Activated gamma-delta T cell (primary cell): ENCODE measurements at places on chromosomes 12 and 14.
A peak's percentile ranks its signal among the peaks of the same experiment; 100 is the strongest.

- DNase-seq = no peak
Measured at GRCh38 chr14:97748616-97749015, 951.4 kb downstream of the VRK1 start.

GRCh38 chr12:563787-564298, 99.4 kb downstream of the NINJ2 start:
- no peak for DNase-seq

DNA sequence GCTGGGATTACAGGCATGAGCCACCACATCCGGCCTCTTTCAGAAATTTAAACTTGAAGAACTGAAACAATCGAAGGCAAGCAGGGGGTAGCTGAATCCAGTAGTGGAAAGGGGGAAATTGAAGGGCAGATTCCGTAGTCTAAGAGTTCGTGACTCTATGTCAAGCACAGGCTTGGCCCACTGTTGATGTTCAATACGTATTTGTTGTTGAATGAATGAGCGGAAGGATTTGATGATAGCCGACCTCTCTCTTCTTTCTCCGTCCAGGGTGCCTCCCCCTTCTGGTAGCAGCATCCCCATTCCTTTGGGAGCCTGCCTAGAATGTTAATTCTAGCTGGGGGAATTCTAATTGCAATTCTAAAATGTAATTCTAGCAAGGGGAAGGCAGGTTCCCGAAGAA, 59.8 kb upstream of the MED13L start:
- no peak for DNase-seq

- no peak for DNase-seq
Measured at GRCh38 chr12:59934486-59934885, 338.7 kb downstream of the SLC16A7 start.

DNA sequence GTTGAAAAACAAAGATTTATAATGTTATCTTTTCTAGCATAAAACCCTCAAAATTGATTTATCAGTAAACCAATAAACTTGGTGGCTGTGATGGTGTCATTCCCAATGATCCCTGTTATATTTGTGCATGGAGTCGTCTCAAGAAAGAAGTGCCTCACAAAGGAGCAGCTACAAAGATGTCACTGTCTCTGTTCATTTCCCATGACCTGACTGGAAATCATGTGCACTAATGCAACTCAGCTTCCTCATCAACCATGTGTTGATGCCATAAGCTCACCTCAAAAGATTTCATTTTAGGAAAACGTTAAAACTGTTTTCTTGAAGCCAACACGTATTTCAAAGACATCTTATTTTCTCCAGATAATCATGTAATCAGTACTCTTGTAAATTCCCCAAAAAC, 28.8 kb downstream of the CLEC1A start:
- DNase-seq = no peak

DNA sequence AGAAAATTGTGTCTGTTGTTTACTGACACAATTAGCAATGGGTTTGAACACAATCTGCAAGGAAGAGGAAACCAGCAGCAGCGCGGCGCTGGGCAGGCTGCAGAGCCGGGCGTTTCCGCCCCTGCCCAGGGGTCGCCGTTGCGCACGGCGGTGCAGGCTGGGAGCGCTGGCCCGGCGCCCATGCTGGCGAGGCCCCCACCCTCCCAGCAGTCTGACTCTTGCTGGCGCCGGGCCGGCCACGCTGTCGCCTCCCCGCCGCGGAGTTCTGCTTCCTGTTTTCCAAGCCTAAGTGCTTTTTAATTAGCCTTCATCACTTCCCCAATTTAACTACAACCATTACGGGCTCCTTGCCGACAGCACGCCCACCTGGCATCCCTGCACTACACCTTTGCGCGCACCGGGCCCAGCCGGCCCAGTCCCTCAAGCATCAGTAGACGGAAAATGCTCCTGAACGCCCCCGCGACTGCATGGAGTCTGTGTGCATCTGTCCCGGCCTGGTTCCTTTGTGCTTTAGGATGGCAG, 212.1 kb downstream of the GXYLT1 start:
- DNase-seq = peak; percentile 6

DNA sequence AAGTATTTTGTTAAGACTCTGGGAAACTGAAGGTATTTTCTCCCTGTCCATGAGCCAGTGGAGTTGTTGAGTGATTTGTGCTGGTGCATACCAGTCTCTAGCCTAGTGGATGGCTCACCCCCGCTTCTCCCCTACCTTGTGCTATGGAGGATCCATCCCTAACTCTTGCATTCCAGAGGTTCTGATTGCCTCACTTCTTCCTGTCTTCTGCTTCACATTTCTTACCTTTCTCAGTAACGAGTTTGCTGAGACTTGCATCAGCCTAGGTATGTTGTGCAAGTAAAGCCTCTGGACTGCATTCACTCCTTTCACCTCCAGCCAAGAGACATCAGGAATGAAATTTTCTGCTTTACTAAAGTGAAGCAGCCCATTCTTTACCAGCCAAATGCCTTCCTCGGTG, 391.6 kb downstream of the ZFP36L1 start:
- no peak for DNase-seq

DNA sequence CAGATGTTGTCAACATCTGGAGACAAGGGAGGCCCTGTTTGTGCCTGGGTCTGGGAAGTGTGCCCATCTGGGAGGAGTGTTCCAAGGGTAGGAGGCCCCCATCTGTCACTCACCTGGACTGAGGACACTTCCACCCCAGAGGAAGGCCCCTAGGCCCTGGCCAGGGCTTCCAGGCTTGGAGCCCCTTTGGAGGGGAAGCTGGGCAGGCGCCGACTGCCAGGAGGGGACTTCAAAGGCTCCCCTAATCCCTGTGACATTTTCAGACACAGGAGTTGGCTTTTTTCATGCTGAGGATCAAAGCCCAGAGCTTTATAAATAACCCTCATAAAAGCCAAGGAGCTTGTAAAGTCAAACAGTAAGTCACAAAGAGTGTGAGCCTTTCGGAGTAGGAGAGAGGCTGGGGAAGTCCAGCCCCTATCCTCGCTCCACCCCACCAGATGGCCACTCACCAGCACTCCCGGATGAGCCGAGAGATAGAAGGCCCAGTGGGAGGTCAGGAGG, 17.6 kb upstream of the FAM222A start:
- no peak for DNase-seq

DNA sequence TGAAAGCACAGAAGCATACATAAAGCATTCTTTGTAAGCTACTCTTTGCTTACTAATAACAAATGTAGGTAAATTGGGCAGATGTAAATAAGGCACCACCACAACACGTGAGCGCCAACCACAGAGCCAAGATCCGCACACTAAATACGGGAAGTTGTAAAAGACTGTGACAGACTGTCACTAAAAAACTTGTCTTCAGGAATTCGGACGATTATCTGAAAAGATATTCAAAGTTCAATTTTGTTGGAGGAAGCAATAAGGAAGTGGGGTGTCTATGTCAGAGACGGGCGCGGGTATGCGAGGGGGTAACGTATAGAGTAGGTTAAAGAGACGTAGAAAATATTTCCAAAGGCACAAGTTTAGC, 1.5 kb upstream of the HSP90B1 start:
- DNase-seq = no peak
